ENCODE measurements at places on chromosomes 7 and 10. TPM values are rescaled to one million over a fixed set of nuclear protein-coding genes. Genes with fewer than 3 reads are reported as not detected.

Gene ELMO1
- 137 TPM for total RNA-seq

Gene GALNT17
- total RNA-seq: not detected

Gene PRTFDC1
- total RNA-seq: 0.70 TPM

Gene LBX1
- total RNA-seq: not detected

Gene CLCN1
- 0.12 TPM for total RNA-seq

Gene GBF1
- 44.2 TPM for total RNA-seq

Gene SCRN1
- total RNA-seq: 2.1 TPM

Gene NIPSNAP2
- 51.2 TPM for total RNA-seq

Gene PHKG1
- 9.4 TPM for total RNA-seq

Gene SCART1
- 3.8 TPM for total RNA-seq

Gene INMT
- not detected for total RNA-seq

Gene ZKSCAN5
- 9.6 TPM for total RNA-seq
